ENCODE measurements at places on chromosomes 5 and 9.

DNA sequence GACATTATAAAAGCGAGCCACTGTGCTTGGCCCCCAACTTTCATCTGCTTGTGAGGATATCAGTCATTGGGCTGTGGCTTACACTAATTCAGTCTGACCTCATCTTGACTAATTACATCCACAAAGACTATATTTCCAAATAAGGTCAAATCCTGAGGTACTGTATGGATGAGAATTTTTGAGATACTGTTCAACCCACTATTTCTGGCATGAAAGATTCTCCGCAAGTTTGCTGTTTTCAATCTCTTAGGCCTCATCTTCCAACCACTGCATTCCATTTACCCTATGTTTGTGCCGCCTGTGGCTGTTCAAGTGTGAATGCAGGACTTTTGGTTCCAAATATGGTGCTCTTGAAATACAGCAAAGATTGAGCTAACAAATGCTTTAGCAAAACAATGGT lies 400.9 kb upstream of the SGCD start:
- no peak for DNase-seq

DNA sequence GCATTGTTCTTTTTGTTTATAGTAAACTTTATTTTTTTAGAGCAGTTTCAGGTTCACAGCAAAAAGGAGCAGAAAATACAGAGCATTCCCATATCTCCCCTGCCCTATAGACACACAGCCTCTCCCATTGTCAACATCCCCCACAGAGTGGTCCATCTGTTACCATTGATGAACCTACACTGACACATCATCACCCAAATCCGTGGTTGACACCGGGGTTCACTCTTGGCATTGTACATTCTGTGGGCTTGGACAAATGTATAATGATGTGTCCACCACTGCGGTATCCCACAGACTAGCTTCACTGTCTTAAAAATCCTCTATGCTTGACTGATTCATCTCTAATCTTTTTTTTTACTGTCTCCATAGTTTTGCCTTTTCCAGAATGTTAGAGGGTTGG lies 120.7 kb upstream of the SPATA31C2 start:
- DNase-seq = no peak

GRCh38 chr9:19185191-19185590 lies 45.3 kb upstream of the DENND4C start:
- DNase-seq = no peak

- DNase-seq = no peak
Observed at GRCh38 chr9:106019039-106019680, 324.8 kb downstream of the TMEM38B start.

- no peak for DNase-seq
Observed at GRCh38 chr5:63053019-63053638, 474.5 kb downstream of the LRRC70 start.

- DNase-seq = no peak
Observed at GRCh38 chr9:31597977-31598376, 786.5 kb upstream of the ACO1 start.

- no peak for DNase-seq
Observed at GRCh38 chr5:109719978-109720377, 30.3 kb downstream of the MAN2A1 start.

DNA sequence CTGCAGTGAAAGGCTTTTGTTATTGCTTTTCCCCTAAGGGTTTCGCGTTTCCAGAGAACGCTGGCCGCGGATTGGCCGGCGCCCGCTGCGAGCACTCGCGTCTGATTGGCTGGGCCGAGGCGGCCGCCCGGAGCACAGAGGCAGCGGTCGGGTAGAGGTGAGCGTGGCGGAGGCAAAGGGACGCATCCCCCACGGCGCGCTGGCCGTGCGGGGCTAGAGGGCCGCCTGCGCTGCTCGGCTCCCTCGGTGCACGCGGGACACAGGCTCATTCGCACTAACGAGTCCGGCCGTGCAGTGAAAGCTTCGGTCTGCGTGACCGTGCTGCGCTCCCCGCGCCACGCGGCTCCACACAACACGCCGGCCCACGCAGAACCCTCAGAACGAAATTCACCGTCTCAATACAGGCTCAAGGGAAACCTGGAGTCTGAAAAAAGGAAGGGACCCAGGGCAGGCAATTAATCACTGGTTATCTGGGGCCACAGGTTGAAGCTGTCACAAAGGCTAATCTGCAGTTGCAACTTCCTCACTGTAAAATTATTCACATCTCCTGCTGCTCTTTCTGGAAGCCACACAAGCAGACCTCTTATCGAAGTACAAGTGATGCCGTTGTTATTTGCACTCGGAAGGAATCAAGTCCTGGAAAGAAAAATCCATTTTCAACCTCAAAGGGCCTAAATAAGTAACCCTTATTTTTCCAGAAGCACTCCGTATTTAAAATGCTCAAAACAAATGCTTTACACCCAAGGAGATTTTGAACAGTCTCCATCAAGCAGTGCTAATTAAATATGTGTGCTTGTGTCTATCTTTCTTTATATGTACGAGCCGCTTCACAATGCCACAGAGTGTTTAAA lies 94.6 kb downstream of the ZNF608 start:
- no peak for DNase-seq

- no peak for DNase-seq
Observed at GRCh38 chr5:55234121-55234700, 803 bp upstream of the CCNO start.

DNA sequence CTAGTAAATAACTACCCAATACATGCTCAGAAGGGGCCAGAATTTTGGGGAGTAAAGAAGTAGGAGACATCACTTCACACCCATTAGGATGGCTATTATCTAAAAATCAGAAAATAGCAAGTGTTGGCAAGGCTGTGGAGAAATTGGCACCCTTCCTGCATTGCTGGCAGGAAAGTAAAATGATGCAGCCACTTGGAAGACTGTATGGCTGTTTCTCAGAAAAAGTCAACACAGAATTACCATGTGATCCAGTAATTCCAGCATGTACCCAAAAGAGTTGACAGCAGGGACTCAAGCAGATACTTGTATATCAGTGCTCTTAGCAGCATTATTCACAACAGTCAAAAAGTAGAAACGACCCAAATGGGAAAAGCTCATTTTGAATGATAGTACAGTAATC lies 107.6 kb downstream of the APBA1 start:
- no peak for DNase-seq

DNA sequence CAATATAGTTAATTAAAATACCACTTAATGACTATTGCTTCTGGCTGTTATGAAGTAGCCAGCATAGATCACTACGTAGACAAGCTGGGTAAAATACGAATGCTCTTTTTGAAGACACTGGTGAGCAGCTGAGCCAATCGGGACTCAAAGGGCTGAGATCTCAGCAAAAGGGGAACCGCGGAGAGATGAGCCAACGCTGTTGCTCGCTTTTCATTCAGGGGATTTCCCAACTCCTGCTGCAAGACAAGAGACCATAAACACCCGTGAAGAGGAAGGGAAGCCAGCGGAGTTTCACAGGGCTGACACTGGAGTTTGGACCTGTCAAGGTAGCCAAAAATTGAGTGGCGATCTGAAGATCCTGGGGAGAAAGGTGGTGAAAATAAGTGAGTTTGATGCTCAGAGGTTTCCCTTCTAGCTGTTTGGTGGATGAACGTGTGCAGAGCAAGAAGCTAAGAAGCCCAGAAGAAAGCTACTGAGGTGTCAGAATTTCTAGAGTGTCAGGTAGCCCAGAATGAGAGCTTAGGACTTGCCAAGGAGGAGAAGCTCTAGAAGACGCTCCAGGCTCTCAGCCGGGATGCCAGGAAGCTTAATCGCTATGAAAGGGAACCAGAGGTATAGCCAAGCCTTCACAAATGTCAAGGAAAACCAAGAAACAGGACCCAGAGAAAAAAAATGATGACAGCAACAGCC lies 79.6 kb upstream of the RNU6ATAC start:
- peak; percentile 14 for DNase-seq

DNA sequence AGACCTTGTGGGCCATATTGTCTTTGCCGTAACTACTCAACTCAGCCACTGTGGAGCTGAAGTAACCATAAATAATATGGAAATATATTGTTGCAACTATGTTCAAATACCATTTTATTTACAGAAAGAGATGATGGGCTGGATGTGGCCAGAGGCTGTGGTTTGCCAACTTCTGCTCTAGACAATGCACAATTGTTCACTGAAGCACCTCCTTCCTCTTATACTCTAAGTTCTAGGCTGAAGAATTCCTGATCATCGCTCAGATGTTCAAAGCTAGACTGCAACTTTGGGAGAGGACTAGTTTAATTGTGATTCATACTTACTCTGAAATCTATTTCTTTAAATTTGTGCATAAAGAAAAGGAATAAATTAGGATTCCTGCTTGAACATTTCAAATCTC lies 245.0 kb downstream of the TAF11L14 start:
- DNase-seq = no peak

- DNase-seq = no peak
Observed at GRCh38 chr5:94397508-94397907, 220.9 kb downstream of the KIAA0825 start.

GRCh38 chr9:94672811-94673487 lies 33.6 kb upstream of the FBP1 start:
- DNase-seq = no peak

GRCh38 chr5:42919600-42919999 lies 107.9 kb upstream of the SELENOP start:
- DNase-seq = no peak

GRCh38 chr9:76115982-76116646 lies 225.6 kb downstream of the PCSK5 start:
- no peak for DNase-seq

GRCh38 chr5:177456976-177457851 lies 10.6 kb downstream of the PRR7 start:
- DNase-seq = peak; percentile 54

DNA sequence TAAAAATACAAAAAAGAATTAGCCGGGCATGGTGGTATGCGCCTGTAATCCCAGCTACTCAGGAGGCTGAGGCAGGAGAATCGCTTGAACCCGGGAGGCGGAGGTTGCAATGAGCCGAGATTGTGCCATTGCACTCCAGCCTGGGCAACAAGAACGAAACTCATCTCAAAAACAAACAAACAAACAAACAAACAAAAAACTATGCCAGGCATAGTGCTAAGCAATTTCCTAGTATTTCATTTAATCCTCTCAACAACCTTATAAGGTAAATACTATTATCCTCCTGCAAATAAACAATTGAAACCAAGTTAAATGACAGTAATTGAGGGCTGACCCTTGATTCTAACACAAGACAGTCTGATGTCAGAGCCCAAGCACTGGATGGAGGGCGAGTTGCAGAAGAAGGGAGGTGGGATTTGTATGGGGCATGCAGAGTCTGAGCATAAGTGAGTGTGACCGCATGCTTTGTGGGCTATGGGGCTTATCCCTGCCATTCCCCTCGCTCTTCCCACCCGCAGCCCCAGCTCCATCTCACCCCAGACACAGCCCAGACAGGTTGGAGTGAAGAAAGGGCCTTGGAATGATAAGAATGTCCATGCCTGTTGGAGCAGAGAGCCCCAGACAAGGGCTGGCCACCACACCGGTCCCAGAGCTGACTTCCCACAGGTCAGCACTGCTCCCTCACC lies 24.3 kb upstream of the RPS14 start:
- DNase-seq = no peak

DNA sequence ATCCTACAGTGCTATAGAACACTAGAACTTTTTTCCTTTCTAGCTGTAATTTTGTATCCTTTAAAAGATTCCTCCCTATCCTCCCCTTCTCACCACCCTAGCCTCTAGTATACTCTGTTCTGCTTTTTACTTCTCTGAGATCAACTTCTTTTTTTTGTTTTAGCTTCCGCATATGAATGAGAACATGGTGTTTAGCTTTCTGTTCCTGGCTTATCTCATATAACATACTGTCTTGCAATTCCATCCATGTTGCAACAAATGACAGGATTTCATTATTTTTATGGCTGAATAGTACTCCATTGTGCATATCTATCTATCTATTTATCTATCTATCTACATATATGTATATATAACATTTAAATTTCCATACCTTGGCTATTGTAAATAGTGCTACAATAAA lies 126.0 kb upstream of the MAN2A1 start:
- no peak for DNase-seq

- DNase-seq = no peak
Observed at GRCh38 chr5:93791518-93791972, 50.1 kb upstream of the POU5F2 start.

GRCh38 chr5:91106842-91107511 lies 276.1 kb downstream of the ARRDC3 start:
- no peak for DNase-seq

GRCh38 chr9:137648396-137648795 lies 29.6 kb downstream of the EHMT1 start:
- no peak for DNase-seq

- DNase-seq = no peak
Observed at GRCh38 chr5:88248743-88249540, 19.7 kb downstream of the TMEM161B start.

DNA sequence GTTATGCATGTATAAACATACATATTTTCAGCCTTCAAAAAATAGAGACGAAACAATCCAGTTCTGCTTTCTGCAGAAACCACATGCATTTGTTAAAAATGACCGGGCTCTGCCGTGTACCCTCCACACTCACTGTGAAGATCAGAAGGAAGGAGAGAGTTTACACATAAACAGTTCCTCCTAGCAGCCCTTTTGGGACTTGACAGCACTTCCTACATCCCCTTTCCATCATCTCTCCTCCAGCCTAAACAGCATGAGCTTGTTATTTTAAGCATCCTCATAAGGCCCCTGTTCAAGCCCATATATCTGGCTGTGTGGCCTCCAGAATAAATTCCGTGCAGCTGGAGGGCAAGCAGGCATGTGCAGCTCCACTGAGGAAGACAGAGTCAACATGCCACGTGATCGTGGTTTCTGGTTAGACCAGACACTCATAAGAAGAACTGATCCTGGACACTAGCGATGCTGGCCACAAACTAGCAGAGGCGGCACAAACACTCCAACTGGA lies 42.2 kb downstream of the NIPAL4 start:
- DNase-seq = no peak

GRCh38 chr9:96137671-96138429 lies 164.1 kb downstream of the HSD17B3 start:
- DNase-seq = no peak

DNA sequence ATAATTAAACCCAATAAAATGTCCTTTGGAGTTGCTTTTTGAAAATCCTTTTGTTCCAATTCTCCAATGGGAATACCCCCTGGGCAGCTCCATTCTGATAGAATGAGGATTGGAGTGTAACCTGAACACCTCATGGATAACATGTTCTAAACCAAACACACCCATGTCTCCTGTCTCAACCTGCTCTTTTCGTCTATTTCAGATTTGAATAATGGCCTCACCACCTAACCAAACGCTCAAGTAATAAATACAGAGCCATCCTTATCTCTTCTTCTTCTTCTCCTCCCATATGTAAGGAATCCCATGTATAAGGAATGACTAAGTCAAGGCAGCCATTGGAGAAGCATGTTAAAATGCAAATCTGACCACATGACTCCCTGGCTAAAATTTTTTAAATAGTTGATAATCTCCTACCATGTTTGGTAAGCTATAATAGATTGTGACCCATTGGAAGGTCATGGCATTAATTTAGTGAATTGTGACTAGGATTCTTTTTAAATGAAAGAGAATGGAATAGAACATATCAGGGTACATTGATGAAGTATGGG lies 26.0 kb downstream of the ELL2 start:
- DNase-seq = no peak

DNA sequence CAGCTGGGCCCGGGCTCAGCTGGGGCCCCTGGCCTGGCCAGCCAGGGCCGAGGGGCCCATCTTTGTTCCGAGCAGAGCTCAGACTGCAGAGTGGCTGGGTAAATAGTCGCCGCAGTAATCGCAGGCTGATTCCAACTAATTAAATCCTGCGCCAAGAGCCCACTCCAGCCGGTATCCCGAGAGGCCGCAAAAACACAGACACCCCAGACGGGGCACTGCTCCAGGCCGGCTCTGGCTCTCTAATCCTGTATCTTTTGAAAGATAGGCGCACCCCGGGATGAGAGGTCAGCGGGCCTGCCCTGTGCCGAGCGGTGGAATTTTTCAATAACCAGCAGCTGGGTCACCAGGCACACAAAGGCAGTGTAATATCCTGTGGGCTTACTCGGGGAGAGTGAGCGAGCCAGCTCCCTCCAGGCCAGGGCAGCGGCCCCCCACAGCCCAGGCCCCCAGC lies 57.7 kb downstream of the LMX1B start:
- no peak for DNase-seq

Measured in CD8-positive, alpha-beta memory T cell (primary cell).